ENCODE measurements at places on chromosomes 1 and 21. TPM values are rescaled to one million over a fixed set of nuclear protein-coding genes. Genes with fewer than 3 reads are reported as not detected.

The PPIH gene
- 8.4 TPM for total RNA-seq

DNA sequence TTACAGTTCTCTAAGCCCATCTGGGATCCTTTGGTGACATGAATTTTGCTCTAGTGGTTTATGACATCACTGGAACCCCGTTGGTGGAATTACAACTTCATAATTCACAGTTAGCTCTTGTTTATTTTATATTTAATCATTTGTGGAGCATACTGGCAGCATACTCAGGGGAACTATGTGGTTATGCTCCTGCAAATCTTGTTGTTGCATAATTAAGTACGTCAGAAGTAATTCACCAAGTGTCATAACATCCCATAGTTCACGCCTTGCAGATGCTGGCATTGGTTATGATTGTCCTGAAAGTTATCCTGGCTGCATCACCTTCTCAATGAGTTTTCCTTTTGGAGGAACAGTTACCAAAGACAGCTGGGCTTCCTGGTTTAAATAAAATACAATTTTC lies 16.5 kb downstream of the PRRX1 start:
- no peak for DNase-seq

GRCh38 chr1:85280636-85281035 lies 4.2 kb upstream of the BCL10 start:
- no peak for DNase-seq

The HJV gene
- total RNA-seq = 53.0 TPM

DNA sequence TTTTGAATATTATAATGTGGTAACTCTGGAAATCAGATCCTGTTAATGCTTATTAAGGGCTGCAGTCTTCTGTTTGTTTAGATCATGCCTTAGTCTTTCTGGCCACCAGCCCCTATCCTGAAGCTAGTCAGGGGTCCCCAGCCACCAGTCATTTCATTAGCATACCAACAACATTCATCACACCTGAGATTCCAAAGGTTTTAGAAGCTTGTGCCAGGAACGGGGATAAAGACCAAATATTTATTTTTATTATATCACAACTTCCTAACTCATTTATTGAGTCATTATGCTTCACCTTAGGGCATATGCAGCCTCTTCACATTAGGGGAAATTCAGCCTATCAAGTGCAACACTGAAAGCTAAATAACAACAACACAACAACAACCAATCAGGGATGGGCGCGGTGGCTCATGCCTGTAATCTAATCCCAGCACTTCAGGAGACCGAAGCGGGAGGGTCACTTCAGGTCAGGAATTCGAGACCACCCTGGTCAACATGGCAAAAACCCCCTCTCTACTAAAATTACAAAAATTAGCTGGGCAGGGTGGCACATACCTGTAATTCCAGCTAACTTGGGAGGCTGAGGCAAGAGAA lies 2.9 kb upstream of the PSEN2 start:
- no peak for DNase-seq

DNA sequence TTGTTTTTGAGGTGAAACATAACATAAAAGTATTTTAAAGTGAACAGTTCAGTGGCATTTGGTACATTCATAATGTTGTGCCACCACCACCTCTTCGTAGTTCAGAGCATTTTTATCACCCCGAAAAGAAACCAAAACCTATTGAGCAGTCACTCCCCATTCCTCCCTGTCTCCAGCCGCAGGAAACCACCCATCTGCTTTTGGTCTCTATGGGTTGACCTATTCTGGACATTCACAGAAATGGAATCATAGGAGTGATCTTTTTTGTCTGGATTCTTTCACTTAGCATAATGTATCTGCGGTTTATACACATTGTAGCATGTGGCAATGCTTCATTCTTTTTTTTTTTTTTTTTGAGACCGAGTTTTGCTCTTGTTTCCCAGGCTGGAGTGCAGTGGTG lies 141.2 kb downstream of the VPS13D start:
- no peak for DNase-seq

The VANGL1 gene
- 5.1 TPM for total RNA-seq

- DNase-seq = no peak
Observed at GRCh38 chr21:25298512-25299491, 308.5 kb downstream of the MRPL39 start.

DNA sequence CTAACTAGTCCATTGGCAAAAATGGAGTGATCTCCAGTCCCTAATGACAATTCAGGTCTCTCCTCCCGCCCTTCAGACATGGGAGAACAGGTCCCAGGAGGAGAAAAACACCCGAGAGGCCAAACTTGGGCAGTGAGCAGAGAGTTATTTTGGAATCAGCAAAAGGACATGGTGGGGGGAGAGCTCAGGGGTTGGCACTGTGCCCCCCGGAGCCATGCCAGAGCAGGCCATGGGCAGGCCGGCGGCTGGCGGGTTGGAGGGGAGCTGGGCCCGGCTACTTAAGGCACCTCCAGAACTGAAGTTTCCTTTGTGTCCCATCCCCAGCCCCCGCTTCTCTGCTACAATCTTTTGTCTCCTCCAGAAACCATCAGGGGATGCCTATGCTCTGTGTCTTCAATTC lies 7.1 kb downstream of the LGR6 start:
- DNase-seq = no peak

DNA sequence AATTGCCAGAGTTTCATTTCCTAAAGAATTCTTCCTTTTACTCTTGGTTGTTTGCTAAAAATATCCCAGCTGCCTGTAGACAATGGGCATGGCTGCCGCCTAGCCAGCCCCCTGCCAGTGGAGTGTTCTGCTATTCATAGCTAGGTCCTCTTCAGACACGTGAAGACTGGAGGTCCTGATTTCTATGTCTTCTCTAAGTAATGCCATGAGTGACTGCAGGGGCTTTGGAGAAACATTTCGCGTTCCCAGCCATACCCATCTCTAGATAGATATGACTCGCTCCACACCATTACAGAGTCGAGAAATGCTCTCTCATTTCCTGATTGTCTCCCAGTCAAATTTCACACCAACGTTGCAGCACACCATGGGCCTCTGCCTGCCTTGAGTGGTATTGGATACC lies 99.5 kb upstream of the BACE2 start:
- no peak for DNase-seq

Data from right lobe of liver (tissue), 6 donors.